ENCODE measurements at places on chromosomes 5 and 9.

DNA sequence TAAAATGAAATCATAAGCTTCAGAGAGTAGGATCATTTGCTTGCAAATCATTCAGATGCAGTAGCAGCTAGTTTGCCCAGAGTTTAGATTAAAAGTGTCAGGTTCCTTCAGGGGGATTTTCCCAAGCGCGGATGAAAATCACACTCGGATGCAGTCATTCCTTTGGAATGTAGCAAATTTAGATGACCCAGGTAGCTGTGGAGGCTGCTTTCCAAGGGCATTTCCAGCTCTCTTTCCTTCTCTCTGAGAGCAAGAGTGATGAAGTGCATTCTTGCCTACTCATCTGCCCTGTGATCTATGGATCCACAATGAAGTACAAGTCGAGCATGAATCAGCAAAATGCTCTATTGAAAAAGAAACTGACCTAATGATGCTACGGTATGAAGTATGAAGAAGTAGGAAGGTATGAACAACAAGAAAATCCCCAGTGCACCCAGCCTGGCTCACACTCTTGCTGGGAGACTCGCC lies 200.2 kb downstream of the PLK2 start:
- no peak for DNase-seq

DNA sequence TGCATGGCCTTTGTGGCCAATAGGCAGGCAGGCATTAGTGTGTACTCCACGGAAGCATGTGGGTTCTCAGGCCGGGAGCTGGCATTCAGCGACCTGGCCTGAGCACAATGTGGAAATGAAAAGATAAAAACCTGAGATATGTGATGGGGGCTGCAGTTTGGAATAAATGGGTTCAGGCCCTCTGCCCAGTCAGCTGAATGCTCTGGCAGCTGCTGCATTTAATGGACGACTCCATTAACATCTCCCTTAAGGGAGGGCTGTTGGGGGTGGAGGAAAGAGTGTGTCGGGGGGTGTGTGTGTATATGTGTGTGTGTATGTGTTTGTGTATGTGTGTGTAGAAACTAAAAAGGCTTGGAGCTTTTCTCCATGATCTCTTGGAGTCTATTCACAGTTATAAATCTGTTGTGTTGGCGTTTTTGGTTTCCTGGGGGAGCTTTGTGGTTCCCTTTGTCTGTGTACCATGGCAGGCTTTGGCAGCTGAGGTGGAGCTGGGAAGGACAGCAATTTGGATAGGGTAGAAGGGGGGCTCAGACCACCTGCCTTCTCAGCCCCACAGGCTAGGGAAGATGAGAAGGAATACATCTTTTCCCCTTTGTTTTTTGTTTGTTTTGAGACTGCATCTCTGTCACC lies 27.3 kb upstream of the HSPA9 start:
- no peak for DNase-seq

DNA sequence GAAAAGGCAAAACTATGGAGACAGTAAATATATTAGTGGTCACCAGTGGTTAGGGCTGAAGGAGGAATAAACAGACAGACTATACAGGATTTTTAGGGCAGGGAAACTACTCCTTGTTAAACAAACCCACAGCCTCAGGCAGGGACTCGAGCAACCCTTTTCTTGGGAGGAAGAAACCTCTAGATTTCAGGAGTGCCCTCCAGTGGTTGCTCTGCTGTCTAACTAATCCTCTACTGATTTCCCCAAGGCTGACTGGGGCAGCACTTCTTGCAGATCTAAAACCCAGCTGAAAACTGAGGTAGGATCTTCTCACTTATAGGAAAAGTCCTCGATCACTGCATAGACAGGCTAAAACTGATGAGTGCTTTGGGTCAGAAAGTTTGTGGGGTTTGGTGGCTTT lies 176.8 kb downstream of the ISOC1 start:
- DNase-seq = no peak

GRCh38 chr9:109158651-109159050 lies 8.4 kb downstream of the FRRS1L start:
- no peak for DNase-seq

GRCh38 chr5:55231029-55231918 lies 2.1 kb downstream of the CCNO start:
- no peak for DNase-seq
